ENCODE measurements at places on chromosomes 5 and 9.

GRCh38 chr9:85020791-85021190 lies 351.3 kb downstream of the NTRK2 start:
- no peak for DNase-seq

- no peak for DNase-seq
These were observed 53.7 kb upstream of the FABP6 start for GRCh38 chr5:160175438-160176218.

- DNase-seq: no peak
These were observed 73.4 kb downstream of the ADAMTS2 start for GRCh38 chr5:179271821-179272325.

DNA sequence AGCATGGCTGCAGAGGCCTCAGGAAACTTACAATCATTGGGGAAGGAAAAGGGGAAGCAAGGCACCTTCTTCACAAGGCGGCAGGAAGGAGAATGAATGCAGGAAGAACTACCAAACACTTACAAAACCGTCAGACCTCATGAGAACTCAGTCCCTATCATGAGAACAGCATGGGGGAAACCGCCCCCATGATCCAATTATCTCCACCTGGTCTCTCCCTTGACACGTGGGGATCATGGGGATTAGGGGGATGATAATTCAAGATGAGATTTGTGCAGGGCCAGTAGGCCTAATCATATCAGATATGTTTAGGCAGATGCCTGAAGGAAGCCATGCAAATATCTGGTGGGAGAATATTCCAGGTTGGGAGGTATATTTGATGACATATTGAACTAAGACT lies 1176.4 kb upstream of the CDH18 start:
- DNase-seq: no peak

DNA sequence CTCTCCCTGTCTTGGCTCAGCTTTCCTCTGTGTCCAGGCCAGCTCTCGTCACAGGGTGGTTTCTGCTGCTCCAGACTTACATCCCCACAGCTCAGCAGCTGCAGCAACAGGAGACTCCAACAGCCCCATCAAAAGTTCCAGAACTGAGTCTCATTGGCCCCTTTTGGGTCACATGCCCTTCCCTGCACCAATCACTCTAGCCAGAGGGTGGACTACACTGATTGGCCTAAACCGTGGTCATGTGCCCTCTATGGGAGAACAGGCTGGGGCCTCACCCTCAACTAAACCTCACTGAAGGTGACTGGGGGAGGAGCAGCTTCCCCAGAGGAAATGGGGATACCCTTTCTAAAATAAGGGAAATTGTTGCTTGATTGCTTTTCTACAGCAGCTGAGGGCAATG lies 44.4 kb upstream of the CPLX2 start:
- DNase-seq: no peak

DNA sequence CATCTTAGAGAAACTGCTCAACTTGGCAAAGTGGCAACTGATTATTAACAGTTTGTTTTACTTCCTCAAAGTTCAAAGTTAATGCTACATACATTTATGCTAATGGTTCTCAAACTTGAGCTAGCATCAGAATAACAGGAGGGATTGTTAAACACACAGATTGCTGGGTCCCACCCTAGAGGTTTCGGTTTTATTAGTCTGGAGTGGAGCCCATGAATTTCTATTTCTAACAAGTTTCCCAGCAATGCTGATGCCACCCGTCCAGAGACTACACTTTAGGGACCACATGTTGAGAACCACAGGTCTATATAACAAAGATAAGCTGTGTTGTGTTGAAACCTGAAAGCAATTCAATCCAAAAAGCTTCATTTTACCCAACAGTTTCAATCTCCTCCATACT lies 95.3 kb downstream of the FBXW11 start:
- no peak for DNase-seq

- DNase-seq: no peak
These were observed 56.2 kb downstream of the CAMK4 start for GRCh38 chr5:111280282-111280951.

- no peak for DNase-seq
These were observed 176.3 kb upstream of the PTGER4 start for GRCh38 chr5:40503439-40503838.

GRCh38 chr5:137236252-137236651 lies 262.9 kb downstream of the SPOCK1 start:
- DNase-seq: no peak

- no peak for DNase-seq
These were observed 9.5 kb upstream of the IL3 start for GRCh38 chr5:132050661-132051552.

GRCh38 chr5:65474130-65474711 lies 7.5 kb downstream of the ADAMTS6 start:
- DNase-seq: no peak

DNA sequence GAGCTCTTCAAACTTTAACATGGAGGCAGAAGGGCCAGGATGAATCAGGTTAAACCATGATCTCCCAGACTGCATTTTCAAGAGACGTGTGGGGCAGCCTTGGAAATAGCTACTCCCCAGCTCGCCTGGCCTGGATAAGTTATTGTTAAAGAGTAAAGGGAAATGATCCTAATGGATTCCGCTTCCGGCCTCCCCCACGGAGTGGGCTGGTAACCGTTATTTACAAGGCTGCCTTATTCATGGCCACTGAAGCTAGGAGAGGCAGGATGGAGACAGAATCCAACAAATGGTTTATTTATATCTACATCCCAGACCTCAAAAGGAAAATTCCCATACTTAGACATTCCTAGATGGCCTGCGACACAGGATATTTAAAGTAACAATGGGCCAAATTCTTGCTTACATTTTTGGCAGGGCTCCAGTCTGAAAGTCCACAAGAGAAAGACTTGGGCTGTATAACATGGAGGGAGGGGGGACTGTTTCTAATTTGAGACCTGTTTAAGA lies 27.9 kb downstream of the SPRY4 start:
- no peak for DNase-seq

- no peak for DNase-seq
These were observed 11.8 kb downstream of the TRUB2 start for GRCh38 chr9:128310461-128310860.

DNA sequence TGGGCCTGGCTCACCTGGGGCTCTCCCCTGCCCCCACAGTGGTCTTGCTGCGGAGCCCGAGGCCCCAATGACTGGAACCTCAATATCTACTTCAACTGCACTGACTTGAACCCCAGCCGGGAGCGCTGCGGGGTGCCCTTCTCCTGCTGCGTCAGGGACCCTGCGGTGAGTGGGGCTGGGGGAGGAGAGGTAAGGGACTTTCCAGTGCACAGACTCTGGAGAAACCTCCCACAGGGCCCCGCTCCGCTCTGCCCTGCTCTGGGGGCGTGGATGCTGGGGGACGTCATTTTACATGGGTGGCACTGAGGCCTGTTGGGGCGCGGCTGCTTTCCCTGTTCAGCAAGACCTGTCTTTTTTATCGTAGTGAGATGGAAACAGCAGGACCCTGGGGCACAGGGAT lies 7.6 kb downstream of the TSPAN17 start:
- DNase-seq: peak; percentile 57

DNA sequence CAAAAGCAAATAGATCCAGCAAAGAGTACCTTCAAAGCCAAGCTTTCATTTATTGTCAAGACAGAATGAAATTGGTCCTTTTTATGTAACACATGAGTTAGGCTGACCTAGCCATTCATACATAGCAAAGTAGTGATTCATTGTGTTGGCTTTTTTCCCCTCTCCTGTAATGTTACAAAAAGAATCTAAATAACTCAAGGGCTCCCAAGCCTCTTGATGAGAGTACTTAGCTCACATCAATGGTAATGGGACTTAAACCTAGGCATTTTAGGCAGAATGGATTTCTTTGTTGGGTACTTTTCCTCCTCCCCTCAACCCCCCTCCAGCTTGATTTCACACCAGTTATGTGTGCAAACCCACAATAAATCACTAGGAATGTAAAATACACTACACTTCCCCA lies 123.7 kb downstream of the EBF1 start:
- DNase-seq: peak; percentile 82

DNA sequence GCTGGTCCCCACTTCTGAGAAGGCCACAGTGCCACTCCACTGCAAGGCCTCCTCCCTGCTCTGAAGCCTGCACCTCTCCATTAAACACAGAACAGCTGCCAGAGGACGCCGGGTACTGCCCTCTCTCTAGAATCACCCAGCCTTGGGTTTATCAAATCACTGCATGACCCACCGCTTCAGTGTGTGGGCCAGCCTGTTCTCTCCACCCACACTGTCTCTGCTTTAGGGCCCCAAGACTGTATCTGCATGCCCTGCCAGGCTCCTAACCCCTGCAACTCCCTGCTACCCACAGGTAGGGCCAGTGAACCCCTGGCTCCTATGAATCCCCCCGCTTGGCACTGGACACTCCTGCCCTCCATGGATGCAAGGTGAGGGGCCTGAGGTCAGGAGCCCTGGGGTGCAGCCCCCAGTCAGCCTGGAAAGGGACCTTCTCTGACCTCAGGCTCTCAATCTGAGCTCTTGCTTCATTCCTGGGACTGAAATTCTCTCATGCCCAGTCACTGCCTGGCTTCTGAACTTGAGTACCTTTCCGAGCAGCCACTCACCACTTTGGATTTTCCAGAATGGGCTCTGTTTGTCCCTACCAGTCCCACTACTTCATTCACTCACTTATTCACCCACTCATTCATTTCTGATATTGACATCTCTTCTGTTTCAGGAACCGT lies 206.3 kb downstream of the GABBR2 start:
- peak; percentile 63 for DNase-seq

GRCh38 chr5:130992621-130993020 lies 172.4 kb downstream of the HINT1 start:
- DNase-seq: peak; percentile 18

- no peak for DNase-seq
These were observed 66.2 kb downstream of the HSPA4 start for GRCh38 chr5:133117912-133118445.

GRCh38 chr5:141402553-141403243 lies at the start of gene PCDHGA9:
PCDHGA9 (plus strand) TSS chr5:141402778; CDS start chr5:141402953, 175 bp downstream.
- DNase-seq: peak; percentile 20

GRCh38 chr9:20941174-20941690 lies 90.2 kb downstream of the HACD4 start:
- DNase-seq: peak; percentile 69

- no peak for DNase-seq
These were observed 86.9 kb downstream of the PTPN3 start for GRCh38 chr9:109411069-109411761.

- no peak for DNase-seq
These were observed 41.0 kb upstream of the FCN2 start for GRCh38 chr9:134839455-134840125.

DNA sequence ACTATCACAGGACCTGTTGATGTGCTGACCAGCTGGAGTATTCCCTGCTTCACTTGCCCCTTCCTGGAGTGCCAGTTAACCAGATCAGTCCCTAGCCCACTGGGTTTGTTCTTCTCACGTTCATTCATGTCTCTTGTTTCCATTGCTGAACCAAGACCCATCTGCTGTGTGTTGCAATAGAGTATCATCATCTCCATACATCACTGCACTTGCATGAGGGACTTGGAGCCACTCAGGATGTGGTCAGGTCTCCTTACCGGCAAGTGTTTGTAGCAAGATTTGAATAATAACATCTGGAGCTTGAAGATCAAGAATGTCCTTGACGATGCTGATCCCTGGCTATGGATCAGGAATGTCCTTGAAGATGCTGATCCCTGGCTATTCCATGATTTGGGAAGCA lies 358.6 kb downstream of the IRX1 start:
- no peak for DNase-seq

DNA sequence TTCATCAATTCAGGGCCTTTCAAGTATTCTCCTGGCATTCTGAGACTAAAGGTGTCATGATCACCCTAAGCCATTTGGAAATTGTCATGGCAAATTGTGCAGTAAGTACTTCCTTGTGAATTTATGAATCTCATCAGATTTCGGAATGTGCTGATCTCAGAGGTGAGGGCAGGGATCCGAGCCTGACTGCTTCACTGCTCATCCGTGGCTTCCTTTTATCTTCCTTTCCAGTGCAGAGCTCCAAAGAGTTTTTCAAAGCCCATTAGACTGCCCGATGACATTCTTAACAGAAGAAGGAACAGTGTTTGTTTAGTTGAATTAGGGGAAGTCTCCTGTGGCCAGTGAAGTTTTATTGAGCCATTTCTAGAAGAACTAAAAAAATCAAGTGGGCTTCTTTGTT lies 182.8 kb upstream of the GDNF start:
- no peak for DNase-seq

- no peak for DNase-seq
These were observed 175.1 kb upstream of the S1PR3 start for GRCh38 chr9:88816141-88816540.

GRCh38 chr5:154444556-154445421 lies 1.0 kb upstream of the SAP30L start:
- peak; percentile 3 for DNase-seq

All from bronchial epithelial cell (primary cell).